ENCODE measurements at places on chromosomes 2 and 18.

DNA sequence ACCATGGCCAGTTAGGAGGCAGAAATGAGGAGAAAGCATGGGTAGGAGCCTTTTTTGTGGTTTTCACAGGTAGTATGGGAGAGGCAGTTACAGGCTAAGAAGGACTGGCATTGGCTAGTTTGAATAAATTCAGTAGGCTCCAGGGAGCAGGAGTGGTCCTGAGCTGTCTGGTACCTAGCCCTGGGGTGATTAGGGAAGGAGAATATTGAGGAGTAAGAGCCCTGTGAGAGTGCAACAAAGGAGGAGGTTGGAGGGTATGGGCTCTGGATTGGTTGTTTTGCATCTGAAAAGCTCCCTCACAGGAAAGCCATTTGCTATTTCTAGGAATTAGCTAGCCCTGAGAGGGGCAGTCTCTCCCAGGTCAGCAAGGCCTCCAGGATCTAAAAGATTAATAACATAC is 13.3 kb upstream of the TCF7L1 start:
- no peak for DNase-seq

- DNase-seq: no peak
Measured at GRCh38 chr2:100186126-100186525, 43.7 kb upstream of the AFF3 start.

GRCh38 chr2:215191477-215191876 is 53.1 kb upstream of the ABCA12 start:
- DNase-seq: no peak

- DNase-seq: no peak
Measured at GRCh38 chr2:194750926-194751325, 906.1 kb upstream of the SLC39A10 start.

- no peak for DNase-seq
Measured at GRCh38 chr2:130828461-130828860, 8.3 kb upstream of the ARHGEF4 start.

DNA sequence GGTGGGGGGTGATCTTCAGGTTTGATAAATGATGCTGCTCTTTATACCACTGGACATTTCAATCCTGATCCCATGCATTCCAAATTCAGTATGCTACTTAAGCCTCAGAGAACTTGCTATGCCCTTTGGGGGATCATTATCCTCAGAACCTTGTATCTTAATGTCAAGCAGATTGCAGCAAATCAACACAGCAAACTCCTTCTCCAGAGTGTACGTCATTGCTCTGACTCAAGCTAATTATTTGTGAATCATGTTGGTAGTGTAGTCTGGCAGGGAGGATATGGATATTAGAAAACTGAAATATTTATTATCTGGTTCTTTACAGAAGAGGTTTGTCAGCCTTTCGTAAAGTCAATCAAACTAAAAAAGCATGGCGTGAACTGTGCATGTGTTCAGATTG is 562.5 kb upstream of the FAM98A start:
- no peak for DNase-seq

DNA sequence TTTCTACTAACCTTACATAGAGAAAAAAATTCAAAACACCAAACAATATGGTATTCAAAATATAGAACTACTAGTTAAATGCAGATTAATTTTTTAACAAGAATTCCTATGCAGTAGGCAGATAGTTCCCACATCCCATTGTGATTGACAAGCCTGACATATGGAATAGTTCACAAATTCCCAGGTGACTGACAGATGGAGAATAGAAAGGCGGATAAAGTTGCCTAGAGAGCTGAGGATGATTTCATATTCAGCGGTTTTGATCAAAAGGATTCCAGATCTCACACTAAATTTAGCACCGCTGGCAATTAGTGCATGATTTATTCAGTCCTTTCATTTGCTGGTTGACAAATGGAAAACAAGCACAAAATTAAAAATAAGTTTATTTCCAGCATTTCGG is 733.7 kb upstream of the POU3F3 start:
- DNase-seq: no peak

GRCh38 chr18:9115984-9116383 is 13.5 kb downstream of the NDUFV2 start:
- DNase-seq: no peak

DNA sequence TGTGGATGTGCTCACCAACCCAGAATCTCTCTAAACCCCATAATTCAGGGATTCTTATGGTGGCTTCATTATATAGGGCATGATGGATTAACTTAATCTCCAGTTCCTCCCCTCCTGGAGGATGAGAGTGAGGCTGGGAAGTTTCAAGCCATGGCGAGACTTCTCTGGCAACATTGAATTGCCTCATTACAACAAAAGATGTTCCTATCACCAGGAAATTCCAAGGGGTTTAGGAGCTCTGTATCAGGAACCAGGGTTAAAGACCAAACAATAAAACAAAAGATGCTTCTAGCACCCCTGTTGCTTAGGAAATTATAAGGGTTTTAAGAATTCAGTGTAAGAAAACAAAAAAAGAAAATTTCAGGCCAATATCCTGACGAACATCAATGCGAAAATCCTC is 100.1 kb downstream of the NAB1 start:
- no peak for DNase-seq

DNA sequence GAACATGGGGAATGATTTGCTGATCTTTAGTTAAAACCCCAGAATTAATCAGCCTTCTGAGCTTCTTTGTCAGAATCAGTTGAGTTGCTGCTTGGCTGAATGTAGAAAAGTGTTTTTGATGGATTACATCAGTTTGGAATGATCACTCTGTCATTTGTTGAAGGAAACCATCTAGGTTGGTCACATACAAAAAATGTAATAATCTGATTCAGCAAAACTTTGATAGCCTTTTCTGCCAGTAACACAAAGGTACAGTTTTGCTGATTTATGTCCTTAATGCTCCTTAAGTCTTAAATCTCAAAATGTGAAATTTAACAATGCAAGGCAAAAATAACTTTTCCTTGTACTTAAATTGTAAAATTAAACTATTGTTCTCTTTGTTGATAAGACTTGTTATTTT is 74.3 kb downstream of the GALNT13 start:
- no peak for DNase-seq

DNA sequence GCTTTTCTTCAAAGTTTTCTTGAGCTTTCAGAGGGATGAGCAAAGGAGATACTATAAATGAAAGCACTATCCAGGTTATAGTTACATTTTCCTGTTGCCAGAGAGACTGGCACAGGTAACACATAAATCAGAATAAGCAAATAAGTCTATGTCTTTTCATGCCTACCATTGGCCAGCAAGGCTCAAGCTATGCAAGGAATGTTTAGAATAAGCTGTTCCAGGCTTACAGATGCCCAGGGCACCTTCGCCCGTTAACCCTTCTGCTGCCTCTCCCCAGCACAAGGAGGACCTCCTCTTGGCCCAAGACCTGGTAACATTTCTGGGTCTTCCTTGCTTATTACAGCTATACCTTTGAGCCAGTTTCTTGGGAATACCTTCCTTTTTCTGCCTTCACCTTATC is 233.7 kb upstream of the MEIS1 start:
- no peak for DNase-seq

DNA sequence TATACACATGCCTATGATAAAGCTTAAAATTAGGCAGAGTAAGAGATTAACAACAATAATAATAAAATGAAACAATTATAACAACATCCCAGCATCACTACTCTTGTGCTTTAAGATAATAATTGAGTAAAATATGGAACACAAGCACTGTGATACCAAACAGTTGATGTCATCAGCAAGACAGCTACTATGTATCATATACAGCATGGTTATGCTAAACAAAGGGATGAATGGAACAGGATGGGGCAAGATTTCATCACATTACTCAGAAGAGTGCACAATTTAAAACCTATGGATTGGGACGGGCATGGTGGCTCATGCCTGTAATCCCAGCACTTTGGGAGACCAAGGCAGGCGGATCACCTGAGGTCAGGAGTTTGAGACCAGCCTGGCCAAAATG is 1221.0 kb downstream of the SUCLG1 start:
- DNase-seq: no peak

DNA sequence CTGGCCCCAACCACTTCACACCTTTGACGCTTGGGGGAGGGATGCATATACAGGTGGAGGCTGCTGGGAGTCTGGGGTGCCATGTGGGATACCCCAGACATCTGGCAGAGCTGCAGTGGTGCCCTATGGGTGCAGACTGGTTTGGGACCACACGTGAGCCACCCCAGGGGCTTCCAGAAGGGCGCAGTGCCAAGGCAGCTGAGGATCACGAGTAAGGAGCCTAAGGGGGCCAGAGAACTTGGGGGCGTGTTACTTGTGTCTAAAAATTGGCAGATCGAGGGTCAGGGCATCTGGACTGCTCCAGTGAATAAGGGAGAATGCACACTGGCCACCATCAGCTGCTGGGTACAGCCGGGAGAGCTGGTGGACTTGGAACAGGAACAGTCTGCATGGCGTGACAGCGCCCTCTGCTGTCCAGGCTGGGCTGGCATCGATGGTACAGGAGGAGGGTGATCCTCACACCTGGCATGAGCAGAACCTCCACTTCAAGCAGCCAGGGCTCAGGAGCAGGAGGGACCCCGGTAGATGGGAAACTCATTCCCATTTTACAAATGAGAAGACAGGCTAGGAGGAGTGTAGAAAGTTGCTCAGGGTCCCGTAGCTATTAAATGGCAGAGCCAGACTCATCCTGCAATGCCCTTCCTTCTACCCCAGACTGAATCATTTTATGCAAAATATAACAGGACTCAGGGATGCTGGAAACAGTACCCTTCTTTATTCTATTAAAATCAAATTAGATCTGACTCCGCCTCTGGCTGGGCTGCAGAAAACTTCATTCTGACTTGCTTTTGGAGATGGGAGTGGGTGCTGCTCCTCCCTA is 60.4 kb downstream of the ATOH8 start:
- DNase-seq: no peak

- no peak for DNase-seq
Measured at GRCh38 chr2:39837856-39838453, 58.9 kb upstream of the THUMPD2 start.

DNA sequence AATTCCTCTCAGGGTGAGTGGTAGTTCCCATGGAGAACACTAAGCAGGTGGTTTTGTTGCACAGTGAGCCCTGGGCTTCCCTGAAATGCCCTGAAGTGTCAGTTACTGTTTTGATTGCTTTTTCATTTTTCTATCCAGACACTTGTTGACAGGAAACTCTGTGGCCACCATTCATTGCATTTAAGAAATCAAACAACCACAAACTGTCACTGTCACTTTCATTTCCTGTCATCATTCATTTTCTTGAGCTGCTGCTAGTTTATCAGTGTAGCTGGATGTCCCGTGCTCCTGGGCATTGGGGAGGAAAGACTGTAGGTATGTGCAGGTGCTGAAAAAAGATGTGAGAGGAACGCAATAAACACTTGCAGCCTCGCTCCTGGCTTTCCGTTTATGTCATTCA is 891.6 kb upstream of the ZEB2 start:
- no peak for DNase-seq

DNA sequence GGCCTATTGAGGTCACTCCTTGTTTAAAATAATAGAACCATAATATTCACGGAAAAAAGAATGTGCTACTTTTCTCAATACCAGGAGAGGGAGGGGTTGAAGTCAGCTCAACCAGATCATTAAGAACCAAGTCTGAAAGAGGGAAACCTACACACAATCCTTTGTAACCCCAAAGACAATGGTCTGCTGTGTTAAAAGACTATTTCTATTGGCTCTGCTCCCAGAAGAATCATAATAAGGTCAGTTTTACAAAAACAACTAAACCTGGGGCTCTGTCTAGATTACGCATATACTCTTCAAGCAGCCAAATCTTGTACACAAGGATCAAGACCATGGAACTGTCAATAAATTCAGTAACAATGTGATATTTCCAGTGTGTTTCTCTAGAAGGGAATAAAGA is 177.2 kb upstream of the CRIM1 start:
- DNase-seq: no peak

Data from GF-D8 (cell line).